GM18507 (cell line): ENCODE measurements at places on chromosomes 5 and 9.

DNA sequence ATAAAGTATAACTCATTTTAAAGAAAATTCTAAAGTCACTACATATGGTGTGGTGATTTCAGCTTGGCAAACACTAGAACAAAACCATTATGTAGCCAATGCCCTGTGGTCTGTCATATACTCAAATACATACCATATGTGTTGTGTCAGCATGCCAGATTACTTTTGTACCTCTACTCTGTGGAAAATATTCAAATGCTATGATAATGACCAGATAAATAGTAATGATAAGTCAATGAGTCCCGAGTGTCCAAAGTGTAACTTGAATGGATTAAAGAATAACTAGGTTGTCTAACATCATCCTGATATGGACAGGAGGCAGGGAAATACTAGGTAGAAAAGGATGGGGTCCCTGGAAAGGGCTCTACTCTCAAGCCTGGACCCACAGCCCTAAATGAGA lies 58.0 kb upstream of the IL6ST start:
- no peak for DNase-seq

DNA sequence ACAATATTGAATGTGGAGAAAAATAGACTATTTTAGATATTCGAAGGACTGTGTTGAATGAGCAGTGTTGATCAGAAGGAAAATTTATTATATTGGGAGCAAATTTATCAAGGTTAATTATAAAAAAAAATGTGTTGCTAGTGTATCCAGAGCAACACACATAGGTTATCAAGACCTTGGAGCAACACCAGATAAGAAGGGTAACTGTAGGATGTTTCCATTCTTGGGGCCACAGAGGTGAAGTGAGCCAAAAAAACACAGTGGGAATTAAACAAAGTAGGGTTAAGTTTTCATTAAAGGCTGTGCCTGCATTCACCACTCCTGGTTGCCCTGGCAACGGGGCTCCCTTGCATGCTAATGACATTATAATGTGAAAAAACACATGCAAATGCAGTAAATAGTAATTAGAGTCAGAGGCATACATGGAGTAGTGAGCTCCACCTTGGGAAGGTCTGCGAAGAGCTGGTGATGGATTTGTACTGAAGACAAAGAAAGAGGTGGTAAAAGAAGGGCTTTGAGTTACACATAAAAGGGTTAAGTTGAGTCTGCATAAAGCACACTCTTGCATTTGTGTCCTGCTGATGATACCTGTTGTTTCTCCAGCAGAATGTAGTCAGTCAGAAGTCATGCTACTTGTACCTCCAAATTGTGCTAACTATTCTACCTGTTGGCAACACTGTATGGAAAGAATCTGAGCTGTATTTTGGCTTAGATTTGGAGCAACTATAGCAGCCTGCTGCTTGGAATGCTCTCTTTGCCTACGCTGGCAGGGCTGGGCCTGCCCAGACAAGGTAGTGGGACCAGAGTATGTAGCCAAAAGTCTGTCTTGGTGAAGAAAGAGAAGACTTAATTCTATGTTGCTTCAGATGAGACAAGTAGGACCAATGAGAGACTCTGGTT lies 59.6 kb downstream of the ATG10 start:
- DNase-seq, result no peak

DNA sequence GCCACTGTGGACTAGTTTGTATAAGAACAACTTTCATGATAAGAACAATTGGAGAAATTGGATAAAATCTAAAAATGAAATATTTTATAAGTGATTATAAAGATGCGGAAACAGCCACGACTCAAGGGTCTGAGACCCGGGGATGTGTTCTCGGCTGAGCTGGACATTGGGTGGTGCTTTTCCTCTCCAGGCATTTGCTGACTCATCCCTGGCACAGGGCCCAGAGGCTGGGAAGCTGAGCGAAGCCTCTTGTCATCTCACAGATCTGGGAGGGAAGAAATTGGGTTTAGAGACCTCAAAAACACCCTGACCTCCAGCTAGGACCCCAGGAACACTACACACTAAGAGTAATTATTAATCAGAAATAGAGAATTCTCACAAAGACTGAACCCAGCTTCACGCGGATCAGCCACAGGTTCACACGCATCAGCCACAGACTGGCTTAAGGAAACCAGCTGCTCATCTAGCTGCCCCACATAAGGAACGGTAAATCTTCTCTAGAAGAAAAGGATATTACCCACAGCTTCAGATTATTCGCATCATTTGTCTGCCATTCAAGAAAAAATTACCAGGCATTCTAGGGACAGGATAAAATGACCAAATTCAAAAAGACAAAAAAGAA lies 2.8 kb upstream of the OR2V1 start:
- no peak for DNase-seq

GRCh38 chr5:34622098-34622400 lies 34.1 kb upstream of the RAI14 start:
- no peak for DNase-seq

DNA sequence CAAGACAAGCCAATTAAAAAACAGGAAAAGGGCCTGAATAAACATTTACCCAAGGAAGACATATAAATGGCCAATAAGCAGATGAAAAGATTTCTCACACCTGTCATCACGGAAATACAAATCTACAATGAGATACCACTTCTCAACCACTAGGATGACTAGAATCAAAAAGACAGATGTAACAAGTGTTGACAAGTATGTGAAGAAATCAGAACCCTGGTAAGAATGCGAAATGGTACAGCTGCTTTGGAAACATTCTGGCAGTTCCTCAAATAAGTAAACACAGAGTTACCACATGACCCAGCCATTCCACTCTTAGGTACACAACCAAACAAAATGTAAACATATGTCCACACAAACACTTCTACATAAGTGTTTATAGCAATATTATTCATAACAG lies 32.5 kb downstream of the LEAP2 start:
- DNase-seq, result no peak

GRCh38 chr5:181081989-181082388 lies 41.9 kb downstream of the BTNL9 start:
- DNase-seq, result no peak

DNA sequence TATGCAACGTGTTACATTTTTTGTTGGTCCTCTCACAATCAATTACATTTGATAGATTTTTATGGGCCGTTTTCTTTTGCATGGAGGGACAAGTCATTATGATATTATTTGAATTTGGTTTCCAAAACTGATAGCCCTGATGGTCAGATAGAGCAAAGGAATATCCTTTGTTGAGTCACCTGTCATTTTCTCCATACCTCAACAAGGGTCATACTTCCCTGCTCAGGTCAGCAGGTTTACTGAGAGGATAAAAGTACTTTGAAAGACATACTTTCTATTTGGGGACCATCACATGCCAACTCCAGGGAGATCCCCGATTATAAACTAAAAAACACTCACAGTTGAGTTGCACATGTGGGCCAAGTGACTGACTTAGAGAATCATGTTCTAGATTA lies 132.9 kb downstream of the SUSD1 start:
- no peak for DNase-seq

- DNase-seq, result no peak
These were observed 60.8 kb upstream of the PHYKPL start for GRCh38 chr5:178293400-178293799.

- DNase-seq, result no peak
These were observed 1690.7 kb upstream of the CDH9 start for GRCh38 chr5:28729067-28729466.

GRCh38 chr5:159971931-159972461 lies 36.9 kb upstream of the TTC1 start:
- DNase-seq, result no peak

- DNase-seq, result no peak
These were observed 42.2 kb downstream of the PTTG1 start for GRCh38 chr5:160463740-160464465.

DNA sequence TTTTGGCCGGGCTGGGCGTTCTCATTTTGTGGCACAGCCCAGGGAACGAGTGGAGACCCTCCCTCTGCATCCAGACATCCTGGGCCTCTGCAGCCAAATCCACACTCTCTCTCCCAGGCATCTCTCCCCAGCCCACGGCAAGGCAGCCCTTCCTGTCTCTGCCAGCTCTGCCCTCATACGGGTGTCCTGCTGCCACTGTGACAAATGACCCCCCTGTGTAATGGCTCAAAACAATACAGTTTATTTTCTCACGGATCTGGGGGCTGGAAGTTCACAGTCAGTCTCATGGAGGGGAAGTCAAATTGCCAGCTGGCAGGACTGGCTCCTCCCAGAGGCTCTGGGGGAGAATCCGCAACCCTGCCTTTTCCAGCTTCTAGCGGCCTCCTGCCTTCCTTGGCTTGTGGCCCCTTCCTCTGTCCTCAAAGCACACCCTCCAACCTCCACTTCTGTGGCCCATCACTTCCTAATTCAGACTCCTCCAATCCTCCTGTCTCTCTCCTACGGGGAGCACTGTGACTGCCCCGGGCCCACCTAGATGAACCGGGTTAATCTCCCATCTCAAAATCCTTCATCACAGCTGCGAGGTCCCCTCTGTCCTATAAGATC lies 70.2 kb upstream of the COL5A1 start:
- DNase-seq, result no peak

GRCh38 chr5:138963763-138964371 lies 88.7 kb upstream of the LRRTM2 start:
- DNase-seq, result no peak

GRCh38 chr5:18216016-18216415 lies 581.8 kb downstream of the TAF11L14 start:
- no peak for DNase-seq

- DNase-seq, result no peak
These were observed 304.7 kb downstream of the NTRK2 start for GRCh38 chr9:84974258-84974657.

DNA sequence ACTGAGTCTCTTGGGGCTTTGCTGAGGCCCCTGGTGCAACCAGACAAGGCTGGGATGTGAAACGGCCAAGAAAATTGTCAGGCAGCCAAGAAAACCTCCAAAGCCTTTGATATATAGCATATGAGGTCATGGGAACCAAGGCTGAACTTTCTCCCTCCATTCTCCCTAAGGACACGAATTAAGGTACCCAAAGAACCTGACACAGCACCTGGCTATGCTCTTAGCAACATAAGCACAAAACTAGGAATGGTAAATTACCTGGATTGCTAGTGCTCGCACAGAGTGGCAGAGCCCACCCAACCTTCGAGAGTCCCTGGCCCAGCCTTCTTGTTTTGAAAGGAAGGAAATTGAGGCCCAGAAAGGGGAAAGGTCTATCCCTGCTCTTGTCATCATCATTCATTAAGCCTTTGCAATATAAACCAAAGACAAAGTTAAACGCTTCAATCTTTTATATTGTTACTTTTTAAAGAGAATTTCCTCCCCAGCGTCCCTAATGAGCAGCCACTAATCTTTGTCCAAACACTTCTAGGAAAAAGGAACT lies 220.0 kb upstream of the NR4A3 start:
- DNase-seq, result no peak

GRCh38 chr5:165328846-165329245 lies 1823.4 kb downstream of the MAT2B start:
- no peak for DNase-seq

- DNase-seq, result no peak
These were observed 11.7 kb upstream of the PCDHB1 start for GRCh38 chr5:141039517-141039916.

GRCh38 chr5:179620293-179620692 lies 3.2 kb downstream of the HNRNPH1 start:
- DNase-seq, result no peak

GRCh38 chr5:40171971-40172370 lies 507.7 kb upstream of the PTGER4 start:
- no peak for DNase-seq

DNA sequence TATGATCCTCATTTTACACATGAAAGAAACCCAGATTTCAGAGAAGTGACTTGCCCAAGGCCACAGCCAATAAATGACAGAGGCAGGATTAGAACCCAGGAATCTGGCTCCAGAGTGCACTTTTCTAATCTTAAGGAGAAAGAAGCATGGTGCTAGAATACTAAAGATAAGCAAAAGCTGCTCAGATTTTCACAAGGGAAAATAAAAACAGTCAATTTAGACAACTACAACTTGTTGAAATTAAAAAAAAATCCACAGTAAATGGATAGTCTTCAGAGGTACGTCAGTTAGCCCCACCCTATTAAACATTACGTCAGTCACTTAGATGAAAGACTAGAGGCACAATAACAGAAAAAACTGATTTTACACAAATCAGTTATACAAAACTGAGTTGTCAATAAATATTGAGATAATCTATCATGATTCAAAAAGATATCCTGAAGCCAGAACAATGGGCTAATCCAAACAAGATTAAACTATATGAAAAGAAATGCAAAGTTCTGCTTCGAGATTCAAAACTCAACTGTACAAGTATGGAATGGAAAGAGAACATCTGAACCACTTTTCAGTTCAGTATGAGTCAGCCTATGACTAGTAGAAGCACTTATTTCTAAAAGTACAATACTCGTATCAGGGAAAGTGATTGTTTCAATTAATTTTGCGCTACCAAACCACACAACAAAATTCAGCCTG lies 9.3 kb downstream of the TMEM245 start:
- DNase-seq, result no peak

GRCh38 chr5:42005561-42006153 lies 80.6 kb downstream of the FBXO4 start:
- DNase-seq, result no peak

DNA sequence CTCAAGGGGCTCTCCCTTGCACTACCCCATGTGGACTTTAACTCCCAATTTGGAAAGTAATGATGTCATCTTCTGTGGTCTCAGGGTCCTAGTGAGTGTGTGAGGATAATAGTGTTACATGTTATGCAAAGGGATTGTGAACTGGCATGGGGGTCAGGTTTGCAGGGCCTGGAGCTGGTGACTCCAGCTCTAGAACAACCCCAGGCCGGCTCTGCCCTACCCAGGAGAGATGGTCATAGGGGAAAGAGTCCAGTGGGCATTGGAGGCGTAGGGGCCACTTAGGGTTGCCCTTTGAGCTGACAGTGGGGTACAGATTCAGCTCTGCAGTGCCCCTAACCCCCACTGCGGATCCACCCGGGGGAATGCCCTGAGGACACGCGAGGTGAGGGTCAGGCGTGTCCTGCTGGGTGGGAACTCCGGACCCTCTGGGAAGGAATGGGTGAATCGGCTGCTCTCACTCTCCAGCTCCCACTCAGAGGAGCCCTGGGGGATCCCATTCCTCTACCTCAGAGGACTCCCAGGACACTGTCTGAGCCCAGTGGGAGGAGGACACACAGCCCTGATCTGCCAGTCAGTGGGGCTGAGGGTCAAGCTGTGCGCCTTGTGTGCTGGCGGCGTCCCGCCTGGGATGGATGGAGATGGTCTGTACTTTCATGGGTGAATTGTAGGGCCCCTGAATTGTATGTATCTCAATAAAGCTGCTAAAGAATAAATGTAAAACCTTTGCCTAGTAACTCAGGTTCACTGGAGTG lies 2.5 kb upstream of the NKD2 start:
- DNase-seq, result no peak

GRCh38 chr5:168372356-168372946 lies 81.0 kb downstream of the WWC1 start:
- no peak for DNase-seq

- no peak for DNase-seq
These were observed 234.5 kb upstream of the TRPM3 start for GRCh38 chr9:71355884-71356283.
